Activated CD4-positive, alpha-beta T cell treated with anti-CD3 and anti-CD28 coated beads, Interleukin-2, amount 50 U/mL, for 4 hours (primary cell): ENCODE measurements at places on chromosomes 11 and 22.
A peak's percentile ranks its signal among the peaks of the same experiment; 100 is the strongest.

DNA sequence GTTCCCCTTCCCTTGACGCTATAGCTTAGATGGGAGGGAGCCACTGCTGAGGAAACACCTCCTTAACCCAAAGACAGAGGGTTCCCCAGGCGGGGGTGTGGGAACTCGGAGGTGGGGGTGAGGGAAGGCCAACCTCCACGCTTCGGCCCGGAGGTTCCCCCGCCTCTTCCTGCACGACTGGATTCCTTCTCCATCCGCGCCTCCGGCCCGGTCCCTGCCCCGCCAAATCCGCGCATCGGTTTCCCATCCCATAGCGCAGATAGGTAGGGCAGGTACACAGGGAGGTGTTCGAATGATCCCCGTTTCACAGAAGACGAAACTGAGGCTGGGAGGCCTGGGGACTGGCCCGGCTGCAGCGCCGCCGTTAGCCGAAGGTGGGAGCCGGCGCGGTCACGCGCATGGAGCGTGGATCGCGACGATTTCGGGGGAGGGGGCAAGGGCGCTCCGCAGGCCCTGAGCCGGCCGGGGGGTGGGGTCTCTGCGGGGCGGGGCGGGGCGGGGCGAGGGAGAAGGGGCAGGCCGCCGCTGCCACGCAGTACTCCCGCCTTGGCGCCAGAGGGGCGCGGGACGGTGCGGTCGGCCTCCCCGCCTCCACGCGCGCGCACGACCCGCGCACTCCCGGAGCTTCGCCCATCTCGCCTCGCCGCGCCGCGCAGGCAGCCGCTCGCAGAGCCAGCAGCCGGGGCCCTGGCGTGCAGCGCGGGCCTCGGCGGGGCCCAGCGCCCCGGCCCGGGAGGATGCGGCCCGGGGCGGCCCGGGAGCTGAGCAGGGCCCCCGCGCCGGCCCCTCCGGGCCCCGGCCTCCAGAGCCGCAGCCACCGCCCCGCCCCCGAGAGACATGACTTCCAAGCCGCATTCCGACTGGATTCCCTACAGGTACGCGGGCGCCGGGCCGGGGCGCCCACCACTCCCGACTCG is at the start of gene TUB:
TSS of gene TUB (plus strand) at position 538 of the 917 bp plus-strand sequence. CDS start at position 838, 300 bp downstream.
- no peak for DNase-seq

DNA sequence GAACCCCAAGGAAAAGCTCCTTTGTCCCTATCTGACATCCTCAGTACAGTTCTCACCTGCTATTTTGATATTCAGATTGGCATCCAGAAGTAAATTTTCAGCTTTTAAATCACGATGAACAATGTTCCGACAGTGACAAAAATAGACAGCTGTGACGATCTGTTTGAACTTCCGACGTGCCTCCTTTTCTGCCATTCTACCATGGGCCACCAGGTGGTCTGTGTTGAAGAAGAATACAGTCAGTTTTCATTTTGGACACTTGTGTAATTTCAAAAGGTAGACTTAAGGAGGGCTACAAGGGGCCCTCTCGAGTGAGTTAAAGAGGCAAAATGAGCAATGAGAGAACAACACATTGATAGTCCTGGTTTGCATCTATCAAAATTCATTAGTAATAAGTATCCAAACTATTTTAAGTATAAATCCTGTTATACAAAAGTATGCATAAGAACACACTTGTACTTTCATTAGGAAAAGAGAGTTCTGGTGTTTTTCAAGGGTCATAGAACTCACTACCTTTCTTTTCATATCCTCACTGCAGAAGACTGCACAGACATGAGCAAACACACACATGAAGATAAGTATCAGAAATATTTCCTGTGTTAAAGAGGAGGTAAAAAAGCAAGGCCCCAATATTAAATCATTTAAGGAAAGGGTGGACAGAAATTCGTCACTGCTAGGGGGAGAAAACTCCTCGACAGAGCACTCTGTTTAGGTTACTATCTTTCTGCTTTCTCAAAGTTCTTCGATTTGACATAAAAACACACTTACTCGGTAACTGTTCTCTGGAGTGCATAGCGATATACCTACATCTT is 89.9 kb upstream of the APOA1 start:
- peak; percentile 25 for DNase-seq

DNA sequence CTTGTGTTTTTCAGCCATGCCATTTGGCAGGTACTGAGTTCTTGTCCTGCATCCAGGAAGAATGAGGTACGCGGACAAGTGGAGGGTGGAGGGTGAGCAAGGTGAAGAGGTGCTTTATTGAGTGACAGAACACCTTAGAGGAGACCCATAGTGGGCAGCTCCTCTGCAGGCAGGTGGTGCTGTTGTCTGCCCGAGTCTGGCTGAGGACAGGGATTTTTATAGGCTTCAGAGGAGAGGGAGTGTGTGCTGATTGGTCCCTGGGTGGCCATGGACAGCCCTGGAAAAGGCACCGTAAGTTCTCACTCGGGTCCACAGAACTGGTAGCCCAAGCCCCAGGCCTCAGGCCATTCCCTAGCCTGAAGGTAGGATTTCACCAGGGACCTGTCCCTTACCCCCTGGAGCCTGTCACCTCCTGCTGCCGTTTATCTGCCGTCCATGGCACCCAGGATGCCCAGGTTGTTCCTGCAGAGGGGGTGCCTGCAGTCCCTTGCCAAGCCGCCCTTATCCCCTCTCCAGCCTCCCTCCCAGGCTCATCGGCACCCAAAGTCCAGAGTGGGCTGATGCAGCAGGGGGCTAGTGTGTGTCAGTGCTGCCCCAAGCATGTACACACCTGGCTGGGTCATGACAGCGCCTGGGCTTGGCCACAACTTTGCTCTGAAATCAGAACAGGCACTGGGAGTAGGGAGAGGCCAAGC is 213.6 kb downstream of the LRRC4C start:
- no peak for DNase-seq

GRCh38 chr11:10618490-10618889 is 50.0 kb upstream of the LYVE1 start:
- DNase-seq, result no peak

DNA sequence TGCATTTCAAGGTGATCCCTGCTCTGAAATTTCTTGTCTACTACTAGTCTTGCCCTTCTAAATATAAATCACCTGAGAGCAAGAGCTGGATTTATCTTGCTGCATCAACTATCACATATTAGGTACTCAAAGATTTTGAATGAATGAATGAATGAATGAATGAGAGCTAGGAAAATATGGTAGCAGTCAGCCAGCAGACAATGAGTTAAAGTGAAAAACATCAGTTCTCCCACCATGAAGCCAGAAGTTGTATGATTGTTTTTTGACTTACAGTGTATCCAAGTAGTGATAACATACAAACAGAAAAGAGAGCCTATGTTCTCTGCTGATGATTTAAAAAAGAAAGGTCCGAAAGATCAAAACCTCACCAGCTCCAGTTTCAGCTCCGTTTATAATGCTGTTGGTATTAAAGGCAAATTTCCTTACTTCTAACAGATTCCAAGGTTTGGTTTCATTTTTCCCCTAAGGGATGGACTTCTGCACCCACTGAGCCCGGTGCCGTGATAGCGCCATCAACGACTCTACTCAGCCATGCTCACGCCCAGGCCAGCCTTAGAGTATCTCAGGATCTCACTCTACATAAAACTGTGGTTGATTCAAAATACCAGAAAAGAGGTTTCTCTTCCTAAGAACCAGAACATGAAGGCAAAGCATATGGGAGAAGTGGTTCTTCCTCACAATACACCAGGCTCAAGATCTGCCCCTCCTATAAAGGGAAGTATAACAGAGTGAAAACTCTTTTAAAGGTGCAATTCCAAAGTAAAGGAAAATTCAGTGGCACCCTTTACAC is 92.0 kb downstream of the SGSM3 start:
- no peak for DNase-seq

DNA sequence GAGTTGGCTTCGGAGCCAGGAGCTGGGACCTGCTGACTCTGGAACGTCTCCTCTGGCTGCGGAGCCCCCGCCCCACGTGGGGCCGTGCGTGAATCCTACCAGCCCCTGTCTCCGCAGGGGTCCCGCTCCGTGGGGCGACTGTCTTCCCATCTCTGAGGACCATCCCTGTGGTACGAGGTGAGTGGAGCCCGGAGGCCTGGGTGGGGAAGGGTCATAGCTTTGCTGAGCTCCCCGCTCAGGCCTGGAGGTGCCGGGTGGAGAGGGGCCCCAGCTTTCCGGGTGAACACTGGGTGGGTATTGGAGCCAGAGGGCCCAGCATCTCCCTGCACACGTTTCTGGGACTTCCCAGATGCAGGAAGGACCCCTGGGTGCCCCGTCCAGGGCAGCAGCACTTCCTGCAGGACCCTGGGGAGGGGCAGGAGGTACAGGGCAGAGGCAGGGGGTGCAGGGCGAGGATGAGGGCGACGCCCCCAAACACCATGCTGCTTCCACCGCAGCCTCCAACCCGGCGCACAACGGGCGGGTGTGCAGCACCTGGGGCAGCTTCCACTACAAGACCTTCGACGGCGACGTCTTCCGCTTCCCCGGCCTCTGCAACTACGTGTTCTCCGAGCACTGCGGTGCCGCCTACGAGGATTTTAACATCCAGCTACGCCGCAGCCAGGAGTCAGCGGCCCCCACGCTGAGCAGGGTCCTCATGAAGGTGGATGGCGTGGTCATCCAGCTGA is 3.8 kb downstream of the MUC5AC start:
- DNase-seq, result no peak

DNA sequence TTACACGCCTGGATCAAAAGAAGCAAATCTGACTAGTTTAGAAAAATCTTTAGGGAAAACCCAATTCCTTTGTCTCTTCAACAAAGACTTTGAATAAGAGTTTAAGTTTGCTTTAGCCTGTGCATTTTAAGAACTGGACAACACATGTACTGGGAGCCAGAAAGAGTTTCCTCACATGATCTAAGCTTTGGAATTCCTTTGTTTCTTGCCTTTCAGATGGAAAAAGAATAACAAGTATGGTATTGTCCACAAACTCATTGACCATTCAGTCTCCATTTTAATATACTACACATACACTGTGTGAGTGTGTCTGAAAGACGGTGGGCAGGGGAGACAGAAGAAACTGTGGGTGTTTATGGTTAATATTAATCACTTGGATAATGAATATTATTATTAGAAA is 205.6 kb downstream of the MAML2 start:
- no peak for DNase-seq

DNA sequence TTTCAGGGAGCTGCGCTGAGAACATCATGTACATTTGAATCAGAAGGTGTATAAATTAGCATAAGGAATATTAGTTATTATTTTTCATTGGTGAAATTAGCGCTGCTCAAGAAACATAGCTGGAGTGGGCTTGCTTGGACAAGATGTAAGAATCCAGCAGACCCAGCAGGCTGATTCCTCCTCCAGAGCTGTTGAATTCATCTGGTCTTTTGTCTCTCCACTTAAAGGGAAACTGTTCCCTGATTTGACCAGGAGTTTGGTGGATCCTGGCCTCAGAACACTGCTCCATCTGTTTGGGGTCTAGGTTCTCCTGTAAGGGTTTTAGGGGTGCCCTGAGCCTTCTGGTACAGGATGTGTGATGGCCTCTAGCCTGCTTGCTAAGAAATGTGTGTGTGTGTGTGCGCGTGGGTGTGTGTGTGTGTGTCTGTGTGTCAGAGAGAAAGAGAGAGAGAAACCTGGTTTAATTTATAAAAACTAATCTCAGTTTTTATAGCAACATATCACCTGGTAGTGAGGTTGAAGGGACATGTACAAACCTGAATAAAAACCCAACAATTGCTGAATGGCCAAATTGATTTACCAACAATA is 8.3 kb upstream of the SORL1 start:
- peak; percentile 40 for DNase-seq
